Stimulated activated CD4-positive, alpha-beta T cell treated with anti-CD3 and anti-CD28 coated beads, TNF-alpha, amount 100 ng/mL, for 24 hours (primary cell): ENCODE measurements at places on chromosomes 2 and 18.

DNA sequence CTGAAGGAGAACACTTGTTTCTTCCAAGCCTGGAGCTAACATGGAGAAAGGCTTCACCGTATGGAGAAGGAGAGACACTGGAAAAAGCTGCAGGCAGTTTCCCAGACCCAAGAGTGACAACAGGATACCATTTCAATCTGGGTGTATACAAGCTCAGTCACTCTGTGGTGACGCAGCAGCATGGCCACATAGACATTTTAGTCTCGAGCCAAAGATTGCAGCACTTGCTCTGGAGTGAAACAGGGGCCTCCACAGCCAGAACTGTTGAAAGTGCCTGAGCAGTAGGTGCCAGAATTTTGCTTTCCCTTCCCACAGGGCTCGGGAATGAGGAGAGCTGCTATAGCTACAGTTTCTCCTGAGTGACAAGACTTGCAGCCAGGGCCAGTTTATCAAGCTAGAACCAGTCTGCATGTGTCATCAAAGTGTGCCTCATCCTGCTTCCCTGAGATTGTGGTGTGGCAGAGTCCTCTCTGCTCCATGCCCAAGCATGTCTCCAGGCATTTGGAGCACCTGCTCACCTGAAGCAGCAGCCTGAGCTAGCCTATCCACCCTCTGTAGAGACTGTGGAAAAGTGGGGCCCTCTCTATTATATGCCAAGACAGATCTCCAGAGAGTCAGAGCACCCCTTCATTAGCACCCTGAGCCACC lies 234.6 kb upstream of the CDH19 start:
- no peak for DNase-seq

DNA sequence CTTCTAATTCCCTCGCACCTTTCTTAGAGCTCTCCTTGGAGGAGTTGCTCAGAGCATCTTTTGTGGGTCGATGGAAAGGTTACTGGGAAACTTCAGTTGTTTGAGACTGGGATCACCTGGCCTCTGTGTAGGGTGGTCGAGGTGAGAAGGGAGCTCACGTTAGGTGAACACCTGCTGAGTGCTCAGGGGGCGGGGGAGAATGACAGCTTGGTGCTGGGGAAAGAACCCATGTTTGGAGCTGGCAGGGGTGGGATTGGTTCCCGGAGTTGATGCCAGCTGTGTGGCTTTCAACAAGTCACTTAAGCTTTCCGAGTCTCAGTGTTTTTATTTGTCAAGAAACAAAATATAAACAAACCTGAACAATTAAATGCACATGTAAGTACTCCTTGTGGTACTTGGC lies 122.3 kb downstream of the GLI2 start:
- no peak for DNase-seq

DNA sequence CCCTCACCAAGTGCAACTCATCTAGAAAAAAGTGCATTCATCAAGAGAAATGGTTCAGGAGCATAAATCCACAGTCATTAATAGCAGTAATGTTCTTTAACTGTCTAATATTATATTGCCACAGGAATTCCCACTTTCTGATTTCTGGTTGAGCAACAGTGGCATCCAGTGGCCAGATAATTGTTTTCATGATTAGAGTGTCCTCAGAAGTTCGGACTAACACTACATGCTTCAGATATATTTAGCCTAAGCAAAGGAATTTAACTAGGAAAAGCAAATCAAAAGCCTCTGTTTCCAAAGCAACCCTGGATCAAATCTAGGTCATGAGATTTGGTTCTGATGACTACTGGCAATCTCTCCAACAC lies 9.8 kb upstream of the ERBB4 start:
- DNase-seq: no peak

GRCh38 chr2:121868652-121869051 lies 113.2 kb downstream of the TSN start:
- DNase-seq: no peak

- DNase-seq: no peak
These were observed 9.4 kb downstream of the NEU4 start for GRCh38 chr2:241818229-241818942.
